MG63 (cell line): ENCODE measurements at places on chromosomes 6 and 20.

- no peak for DNase-seq
Observed at GRCh38 chr6:138601128-138601527, 101.8 kb upstream of the NHSL1 start.

DNA sequence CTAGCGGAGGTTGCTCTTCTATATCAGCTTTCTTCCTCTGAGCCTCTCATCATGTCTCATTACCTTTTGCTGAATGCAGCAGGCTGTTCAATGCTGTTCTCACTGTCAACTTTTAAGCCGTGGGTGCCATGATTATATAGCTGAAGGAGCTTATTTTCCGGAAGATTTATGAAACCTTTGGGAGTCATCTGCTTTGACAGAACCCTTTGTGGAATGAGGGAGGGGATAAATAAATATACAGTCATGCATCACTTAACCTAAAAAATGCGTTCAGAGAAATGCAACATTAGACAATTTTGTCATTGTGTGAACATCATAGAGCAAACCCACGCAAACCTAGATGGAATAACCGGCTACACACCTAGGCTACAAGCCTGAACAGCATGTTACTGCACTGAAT lies 102.2 kb upstream of the AKAP12 start:
- no peak for DNase-seq

DNA sequence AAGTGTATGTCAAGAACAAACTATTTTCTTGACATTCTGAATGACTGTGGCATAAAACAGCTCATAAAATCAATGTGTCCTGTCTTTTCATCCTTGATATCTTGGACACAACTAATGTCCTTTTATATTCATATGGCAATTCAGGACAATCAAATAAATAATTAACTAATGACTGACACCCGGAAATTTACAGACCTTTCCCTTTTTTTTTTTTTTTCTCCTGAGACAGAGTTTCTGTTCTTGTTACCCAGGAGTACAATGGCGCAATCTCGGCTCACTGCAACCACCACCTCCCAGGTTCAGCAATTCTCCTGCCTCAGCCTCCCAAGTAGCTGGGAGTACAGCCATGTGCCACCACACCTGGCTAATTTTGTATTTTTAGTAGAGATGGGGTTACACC lies 107.1 kb upstream of the LGSN start:
- DNase-seq: no peak

GRCh38 chr6:107264357-107264840 lies 149.1 kb upstream of the BEND3 start:
- peak; percentile 10 for DNase-seq

DNA sequence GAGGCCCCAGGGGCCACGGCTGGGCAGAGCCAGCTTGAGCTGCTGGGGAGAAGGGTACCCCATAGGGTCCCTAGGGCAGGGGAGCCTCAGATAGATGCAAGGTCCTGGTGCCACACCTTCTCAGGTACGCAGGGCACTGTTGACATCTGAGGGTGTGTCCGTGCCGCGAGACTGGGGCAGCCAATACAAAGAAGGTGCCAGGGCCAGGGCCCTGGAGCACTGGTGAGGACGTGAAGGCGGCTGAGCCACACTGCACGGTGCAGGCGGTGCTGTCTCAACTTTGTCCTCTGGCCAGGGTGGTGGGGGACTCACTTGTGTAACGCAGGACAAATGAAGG lies 649 bp upstream of the LRRC73 start:
- DNase-seq: no peak
